ENCODE measurements at places on chromosomes 1 and 21.
A peak's percentile ranks its signal among the peaks of the same experiment; 100 is the strongest.

- no peak for DNase-seq
Observed at GRCh38 chr1:21192284-21192683, 15.6 kb upstream of the EIF4G3 start.

- no peak for DNase-seq
Observed at GRCh38 chr1:226226601-226227000, 3.1 kb downstream of the MIXL1 start.

- DNase-seq: peak; percentile 81
Observed at GRCh38 chr1:40612345-40612831, 53.1 kb downstream of the RIMS3 start.

- peak; percentile 83 for DNase-seq
Observed at GRCh38 chr1:204110894-204111633, 38.1 kb downstream of the SOX13 start.

- peak; percentile 92 for DNase-seq
Observed at GRCh38 chr1:198212675-198213074, 55.9 kb downstream of the NEK7 start.

- DNase-seq: peak; percentile 39
Observed at GRCh38 chr1:69737527-69738185, 169.9 kb downstream of the LRRC7 start.

- DNase-seq: no peak
Observed at GRCh38 chr1:10832703-10833102, 36.3 kb upstream of the CASZ1 start.

GRCh38 chr1:20366463-20367115 lies 75.9 kb downstream of the VWA5B1 start:
- no peak for DNase-seq

GRCh38 chr1:224582041-224582440 lies 34.1 kb upstream of the CNIH3 start:
- DNase-seq: no peak

DNA sequence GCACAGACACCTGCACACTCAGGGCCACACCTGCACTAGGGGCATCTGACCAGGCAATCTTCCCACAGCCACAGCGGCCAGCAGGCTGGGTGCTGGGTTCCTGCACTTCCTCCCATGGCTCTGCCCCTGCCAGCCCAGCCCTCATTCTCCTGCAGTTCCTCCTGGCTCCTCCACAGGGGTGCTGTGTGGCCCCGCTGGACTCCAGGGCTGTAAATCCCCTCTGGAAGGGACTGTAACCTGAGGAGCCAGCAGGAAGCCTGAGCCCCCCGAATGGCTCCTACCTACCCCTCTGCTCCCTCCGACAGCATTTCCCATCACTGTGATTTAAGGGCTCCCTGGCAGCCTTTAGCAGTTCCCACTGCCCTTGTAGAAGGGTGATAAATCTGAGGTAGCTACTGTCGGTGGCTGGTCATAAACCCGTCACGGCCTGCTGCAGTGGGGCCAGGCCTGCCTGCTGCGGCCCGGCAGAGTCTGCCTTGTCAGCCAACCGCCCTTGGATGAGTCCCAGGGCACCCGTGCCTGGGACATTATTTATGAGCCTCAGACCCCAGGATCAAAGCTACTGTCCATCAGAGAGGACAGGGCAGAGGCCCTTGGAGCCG lies 8.8 kb downstream of the UBL4B start:
- DNase-seq: no peak

DNA sequence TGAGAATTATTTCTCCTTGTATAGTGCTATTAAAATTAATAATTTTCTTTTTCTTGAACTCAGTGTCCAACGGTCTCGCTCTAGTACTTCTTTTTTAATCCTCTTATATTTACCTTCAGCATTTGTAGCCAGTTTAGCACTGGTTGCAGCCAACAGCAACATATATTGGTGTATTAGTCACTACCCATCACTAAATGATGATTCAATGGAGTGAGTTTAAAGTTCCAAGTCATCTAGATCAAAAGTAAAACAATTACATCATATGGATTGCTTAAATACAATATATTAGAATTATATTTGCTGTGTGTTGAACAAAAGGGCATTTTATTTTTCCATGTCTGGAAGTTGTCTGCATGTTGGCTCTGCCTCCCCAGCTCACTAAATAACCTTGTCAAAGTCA lies 591.8 kb downstream of the ADGRL2 start:
- DNase-seq: no peak

- DNase-seq: no peak
Observed at GRCh38 chr1:61089741-61090140, 7.4 kb downstream of the NFIA start.

DNA sequence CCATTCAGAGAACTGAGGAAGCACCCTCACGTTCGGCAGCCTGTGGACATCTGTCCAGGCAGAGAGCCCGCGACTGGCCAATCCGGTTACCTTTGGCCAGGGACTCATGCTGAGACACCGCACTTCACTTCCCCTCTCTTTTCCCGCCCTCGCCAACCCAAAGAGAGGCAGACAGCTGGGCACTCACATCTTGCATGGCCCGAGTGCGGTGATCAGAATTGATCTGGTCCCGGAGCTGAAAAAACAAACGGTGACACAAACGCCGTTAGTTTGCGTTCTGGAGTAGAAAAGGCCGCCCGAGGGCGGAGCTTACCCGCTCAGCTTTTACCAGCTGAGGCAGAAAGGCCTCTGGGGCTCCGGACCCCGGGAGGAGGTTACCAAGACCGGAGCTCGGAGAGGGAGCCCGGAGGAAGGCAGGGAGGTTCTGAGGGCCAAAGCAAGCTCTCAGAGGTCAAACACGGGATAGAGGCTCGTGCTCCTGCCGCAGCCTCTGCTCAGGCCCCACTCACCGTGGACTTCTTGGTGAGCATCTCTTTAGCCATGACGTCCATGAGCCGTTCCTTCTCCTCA lies 376 bp downstream of the SF3A3 start:
- peak; percentile 50 for DNase-seq

- peak; percentile 48 for DNase-seq
Observed at GRCh38 chr1:62912028-62912638, 128.2 kb downstream of the ATG4C start.

DNA sequence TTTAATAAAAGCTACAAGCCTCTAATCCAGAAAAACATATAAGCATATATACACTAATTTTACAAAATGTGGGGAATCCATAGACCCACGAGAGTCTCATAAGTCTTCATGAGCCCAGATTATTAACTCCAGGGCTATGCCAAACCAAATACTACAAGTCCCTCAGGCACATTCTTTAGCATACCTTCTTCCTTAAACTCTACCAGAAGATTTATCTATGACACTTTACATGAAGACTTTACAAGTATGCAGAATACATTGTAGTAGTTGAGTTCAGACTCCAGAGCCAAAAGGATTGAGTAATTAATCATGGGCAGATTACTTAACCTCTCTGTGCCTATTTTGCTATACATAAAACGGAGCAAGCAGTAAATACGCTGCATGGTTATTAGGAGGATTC lies 793.7 kb upstream of the ADGRL2 start:
- DNase-seq: peak; percentile 7

GRCh38 chr1:8078176-8078671 lies 52.1 kb upstream of the ERRFI1 start:
- peak; percentile 86 for DNase-seq

DNA sequence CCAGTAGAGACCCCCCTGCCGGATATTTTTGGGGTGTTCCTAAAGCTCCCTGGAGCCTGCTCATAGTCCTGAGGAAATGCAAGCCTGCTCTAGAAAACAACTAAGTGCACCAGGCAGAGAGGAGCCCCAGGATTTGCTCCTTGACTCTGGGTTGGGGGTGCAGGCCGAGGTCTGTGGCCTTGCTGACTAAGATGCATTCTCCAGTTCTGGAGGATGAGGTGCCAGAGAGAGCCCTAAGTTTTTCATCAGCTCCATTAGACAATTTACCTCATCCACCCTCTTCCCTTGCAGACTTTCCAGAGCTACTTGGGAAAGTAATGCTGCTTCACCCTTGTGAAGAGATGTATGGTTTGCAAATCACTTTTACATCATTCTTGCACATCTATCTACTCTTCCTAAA lies 9.1 kb downstream of the TUFT1 start:
- DNase-seq: no peak

GRCh38 chr1:201633811-201634210 lies 94.9 kb downstream of the NAV1 start:
- DNase-seq: no peak

GRCh38 chr1:17451731-17452130 lies 12.3 kb upstream of the RCC2 start:
- DNase-seq: no peak

GRCh38 chr1:23591460-23592208 lies 32.3 kb upstream of the ID3 start:
- DNase-seq: peak; percentile 71

DNA sequence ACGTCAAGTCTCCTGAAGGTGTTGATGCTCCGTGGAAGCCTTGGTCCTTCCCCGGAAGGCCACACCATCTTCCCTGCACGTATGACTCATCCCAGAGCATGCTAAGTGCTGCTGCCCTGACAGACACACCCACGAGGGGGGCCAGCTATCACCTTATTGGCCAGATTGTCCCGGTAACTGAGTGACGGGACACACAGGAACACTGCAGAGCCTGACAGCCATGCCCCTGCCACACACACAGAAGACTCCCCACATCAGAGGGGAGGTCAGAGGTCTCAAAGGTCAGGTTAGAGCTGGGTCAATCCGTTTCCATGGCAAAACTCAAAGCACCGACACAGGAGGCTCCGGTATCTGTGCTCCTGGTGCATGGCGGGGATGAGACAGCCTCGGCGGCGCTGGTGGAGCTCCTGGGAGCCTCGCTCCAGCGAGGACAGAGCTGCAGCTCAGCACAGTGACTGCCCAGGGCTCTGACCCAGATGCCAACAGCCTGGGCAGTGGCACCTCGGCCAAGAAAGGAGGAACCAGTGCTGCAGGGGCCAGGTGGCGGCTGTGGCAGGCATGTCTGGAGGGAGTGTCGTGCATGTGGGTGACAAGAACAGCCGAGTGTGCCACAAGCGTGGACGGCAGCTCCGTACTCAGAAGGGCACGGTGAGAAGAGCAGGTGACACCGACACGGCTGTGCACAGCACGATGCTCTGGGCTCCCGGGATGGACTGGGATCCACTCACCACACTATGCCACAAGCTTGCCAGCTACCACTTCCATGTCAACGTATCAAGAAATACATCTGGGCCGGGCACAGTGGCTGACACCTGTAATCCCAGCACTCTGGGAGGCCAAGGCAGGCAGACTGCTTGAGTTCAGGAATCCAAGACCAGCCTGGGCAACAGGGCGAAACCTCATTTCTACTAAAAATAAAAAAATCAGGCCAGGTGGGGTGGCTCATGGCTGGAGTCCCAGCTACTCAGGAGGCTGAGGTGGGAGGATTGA lies 14.8 kb upstream of the TMEM240 start:
- DNase-seq: peak; percentile 43

GRCh38 chr1:30042438-30043147 lies 680.8 kb downstream of the MATN1 start:
- no peak for DNase-seq

DNA sequence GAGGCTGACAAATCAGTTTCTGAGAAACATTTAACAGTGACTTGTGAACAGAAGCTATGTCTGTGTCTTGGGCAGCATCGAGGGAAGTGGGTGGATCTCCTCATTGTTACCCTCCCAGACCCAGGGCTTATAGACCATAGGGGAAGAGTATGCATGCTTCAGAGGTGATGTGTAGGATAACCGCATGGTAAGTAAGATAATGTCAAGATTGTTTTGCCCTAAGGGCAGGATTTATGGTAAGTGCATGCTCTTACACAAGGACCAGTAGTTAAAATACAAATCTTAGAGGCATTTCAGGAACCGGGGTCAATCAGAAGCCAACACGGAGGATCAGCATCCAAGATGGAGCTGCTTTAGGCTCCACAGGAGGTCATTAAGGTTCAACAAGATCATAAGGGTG lies 7.7 kb upstream of the PRMT2 start:
- DNase-seq: peak; percentile 76

DNA sequence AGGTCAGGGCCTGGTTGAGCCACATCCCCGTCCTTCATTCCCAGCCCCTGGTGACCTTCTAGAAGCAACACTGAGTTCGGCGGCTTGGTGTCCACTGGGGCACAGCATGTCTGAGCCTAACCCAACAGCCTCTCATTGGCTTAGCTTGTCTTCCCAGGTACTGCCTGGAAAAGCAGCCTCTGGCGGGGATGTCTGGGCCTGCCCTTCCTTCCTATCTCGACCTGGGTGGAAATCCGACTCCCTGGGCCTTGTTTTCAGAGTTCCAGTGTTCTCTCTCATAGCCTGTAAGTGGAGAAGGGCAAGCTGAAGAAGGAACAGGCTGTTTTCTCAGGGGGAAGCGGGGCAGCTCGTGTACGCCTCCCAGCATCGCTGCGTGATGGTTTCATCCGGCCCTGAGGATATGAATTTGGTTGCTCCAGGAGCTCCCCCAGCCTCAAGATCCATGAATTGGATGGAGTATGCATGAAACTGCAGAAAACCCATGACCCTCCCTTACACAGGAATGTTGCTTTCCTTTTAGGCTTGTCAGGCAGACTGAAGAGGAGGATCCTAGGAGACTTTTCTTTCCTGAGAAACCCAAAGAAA lies 116.5 kb upstream of the IRF2BP2 start:
- no peak for DNase-seq

DNA sequence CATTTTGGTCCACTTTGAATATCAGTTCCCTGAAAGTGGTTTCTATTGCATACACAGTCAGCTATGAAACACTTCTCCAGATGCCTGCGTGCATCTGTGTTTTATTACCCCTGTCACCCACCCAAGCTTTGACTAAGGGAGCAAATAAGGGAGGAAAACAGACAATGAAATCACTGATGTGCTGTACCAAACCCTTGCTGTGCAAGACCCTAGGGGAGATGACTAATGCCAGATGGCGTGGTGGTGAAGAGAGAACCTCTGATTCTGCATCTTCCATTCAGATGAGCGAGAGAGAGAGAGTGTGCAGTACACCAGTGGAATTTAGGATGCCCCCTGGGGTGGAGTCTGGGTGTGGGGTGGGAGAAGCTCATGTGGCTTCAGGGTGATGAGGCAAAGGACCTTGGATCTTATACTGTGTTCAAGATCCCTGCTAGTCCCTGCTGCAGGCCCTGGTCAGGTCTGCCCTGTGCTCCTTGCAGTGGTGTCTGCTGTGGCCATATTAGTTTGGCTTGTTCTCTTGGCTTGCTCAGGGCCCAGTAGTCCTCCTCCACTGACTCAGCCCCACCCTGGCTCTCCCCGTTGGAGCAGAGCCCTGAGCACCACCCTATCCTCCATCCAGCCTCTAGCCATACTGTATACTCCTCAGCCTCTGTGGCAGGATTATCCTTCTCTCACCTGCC lies 18.5 kb downstream of the CLCA1 start:
- no peak for DNase-seq

- DNase-seq: no peak
Observed at GRCh38 chr1:36570478-36571060, 87.9 kb upstream of the CSF3R start.
